ENCODE measurements at places on chromosomes 13 and 19.

DNA sequence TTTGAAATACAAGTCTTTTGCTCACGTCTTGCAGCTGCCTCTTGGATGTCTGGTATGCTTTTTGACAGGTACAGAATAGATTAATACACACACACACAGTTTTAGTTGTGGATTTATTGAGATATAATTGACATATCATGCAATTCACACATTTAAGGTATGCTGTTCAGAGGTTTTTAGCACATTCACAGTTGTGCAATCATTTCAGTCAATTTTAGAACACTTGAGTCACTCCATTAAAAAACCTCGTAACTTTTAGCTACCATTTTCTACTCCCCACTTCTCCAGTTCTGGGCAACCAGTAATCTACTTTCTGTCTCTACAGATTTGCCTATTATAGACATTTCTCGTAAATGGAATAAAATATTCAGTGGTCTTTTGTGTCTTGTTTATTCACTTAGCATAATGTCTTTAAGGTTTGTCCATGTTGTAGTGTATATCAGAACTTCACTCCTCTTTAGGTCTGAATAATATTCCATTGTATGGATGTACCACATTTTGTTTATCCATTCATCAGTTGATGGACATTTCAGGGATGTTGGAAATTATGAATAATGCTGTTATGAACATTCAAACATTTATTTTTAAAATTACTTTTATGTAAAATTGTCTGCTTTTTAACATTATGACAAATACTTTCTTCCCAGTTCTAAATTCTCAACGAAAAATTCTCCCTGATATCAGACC, 2.5 kb upstream of the ZMYM2 start:
- DNase-seq, result no peak

- no peak for DNase-seq
These were observed 115.4 kb upstream of the TMTC4 start for GRCh38 chr13:100789968-100790367.

GRCh38 chr13:48492096-48492440, 40.8 kb downstream of the RCBTB2 start:
- no peak for DNase-seq

DNA sequence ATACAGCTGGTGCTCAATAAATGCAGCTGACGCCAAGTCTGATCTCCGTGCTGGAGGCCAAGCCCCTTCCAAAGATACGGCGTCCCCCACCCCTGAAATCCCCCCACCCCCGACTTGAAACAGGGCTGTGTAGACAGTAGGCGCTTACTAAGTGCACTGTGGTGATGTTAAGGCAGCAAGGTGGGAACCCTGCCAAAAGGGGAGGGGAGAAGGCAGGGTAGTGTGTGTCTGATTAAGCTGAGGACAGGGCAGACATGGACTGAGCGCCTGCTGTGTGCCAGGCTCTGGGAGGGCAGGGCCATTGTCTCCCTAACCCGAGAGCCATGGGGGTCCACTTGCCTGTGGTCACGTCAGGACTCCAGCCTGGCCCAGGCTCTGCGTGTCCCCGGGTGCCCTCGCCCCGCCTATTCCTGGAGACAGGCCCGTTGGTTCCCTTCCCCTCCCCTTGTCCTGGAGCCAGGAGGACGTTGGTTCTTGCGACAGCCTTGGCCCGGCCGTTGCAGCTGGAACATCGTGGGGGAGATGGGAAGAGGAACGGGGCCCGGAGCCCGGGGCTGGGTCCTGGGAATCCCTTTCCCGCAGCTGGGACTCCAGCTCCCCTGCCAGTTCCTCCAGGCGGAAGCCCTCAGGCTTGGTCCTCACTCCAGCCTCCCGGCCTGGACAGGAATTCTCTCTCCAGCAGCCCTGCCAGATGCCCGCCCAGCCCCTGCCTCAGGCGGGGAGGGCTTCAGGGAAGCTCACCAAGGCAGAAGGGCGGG, 1.7 kb upstream of the ELANE start:
- no peak for DNase-seq

DNA sequence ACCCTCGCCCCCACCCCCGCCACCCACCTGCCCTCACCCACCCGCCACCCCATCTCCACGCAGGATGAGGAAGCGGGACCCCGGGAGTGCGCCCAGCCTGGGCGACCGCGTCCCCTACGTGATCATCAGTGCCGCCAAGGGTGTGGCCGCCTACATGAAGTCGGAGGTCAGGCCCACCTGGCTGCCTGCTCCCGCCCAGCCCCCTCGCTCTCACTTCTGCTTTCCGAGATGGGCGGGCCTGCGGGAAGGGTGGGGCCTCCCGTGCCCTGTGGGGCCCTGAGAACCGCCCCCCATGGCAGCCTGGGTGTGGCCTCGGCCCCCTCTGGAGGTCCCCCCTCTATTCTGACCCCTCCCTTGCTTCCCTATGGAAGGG, 3.1 kb upstream of the SPIB start:
- DNase-seq, result no peak

- no peak for DNase-seq
These were observed 110.2 kb upstream of the SPATA13 start for GRCh38 chr13:24050292-24050711.

DNA sequence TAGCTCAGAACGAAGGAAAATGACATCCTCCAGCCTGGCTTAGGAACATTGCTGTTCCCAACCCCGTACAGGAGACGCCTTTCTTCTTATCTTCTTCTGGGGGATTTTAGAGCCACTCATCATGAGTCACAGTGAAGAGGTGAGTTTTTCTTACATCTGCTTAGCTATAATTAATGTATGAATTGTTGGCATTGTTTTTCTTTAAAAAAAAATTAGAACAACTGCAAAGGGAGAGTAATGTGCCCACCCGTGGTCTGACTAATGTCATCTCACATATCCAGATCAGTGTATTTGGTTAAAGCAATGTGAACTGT, 310.6 kb upstream of the TSHZ3 start:
- DNase-seq, result no peak

- no peak for DNase-seq
These were observed 6.8 kb downstream of the ADPRHL1 start for GRCh38 chr13:113446488-113446854.

- DNase-seq, result no peak
These were observed 13.3 kb downstream of the ZNF699 start for GRCh38 chr19:9296336-9296735.

DNA sequence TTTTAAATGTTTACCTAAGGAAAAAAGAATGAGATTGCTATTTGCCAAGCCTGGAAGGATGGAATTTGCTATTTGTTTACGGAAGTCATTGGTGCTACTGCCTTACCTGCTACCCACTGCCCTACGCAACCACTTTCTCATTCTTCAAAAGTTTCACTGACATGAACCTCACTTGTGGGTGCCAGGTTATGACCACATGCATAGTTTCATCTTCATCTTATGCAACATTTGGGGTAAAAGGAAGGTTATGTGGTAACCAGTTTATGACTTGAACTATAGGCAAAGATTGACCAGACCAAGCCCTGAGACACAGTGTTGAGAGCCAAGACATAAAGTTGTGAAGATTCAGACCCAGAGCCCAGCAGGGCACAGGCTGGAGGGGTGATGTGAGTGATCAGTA, 142.5 kb downstream of the LACC1 start:
- DNase-seq, result no peak

GRCh38 chr19:6732803-6733337, 4.5 kb downstream of the GPR108 start:
- DNase-seq, result no peak

GRCh38 chr13:50106559-50106958, 91.3 kb downstream of the KCNRG start:
- DNase-seq, result no peak

GRCh38 chr13:106187501-106188095, 347.9 kb downstream of the EFNB2 start:
- no peak for DNase-seq

DNA sequence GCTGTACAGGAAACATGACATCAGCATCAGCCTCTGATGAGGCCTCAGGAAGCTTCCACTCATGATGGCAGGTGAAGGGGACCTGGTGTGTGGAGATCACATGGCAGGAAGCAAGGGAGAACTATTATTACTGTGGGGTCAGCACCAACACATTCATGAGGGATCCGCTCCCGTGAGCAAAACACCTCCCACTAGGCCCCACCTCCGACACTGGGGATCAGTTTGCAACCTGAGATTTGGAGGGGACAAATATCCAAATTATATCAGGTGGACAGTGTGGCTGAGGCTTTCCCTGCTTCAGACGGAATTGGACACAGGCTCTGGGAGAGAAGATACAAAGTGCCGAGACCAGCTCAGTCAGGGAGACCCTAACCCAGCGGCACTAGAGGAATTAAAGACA, 5.7 kb upstream of the ZNF792 start:
- no peak for DNase-seq

DNA sequence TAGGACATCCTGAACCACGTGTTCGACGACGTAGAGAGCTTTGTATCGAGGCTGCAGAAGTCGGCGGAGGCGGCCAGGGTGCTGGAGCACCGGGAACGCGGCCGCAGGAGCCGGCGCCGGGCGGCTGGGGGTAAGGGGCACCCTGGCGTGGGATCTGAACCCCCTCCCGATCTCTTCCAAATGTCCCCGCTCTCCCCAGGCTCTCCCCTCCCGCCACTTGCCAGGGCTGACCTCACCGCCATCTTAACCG, 6.0 kb downstream of the EPS8L1 start:
- no peak for DNase-seq

DNA sequence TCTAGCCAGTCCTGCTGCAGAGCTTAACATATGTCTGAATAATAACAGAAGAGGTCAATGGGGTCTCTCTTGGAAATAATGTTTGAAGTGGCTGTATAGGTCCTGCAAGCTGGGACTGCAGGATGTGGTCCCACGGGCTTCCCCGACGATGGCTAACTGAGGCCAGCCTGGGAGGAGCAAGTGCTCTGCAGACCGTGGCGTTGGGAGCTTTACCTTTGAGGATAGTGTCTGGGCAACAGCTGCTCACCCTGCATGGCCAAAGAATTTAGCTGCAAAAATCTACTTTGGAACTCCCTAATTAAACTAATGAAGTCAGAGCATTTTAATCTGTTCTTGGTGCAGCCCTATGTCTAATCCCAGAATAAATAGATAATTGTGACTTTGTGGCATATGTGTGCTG, 18.2 kb upstream of the AMER2 start:
- DNase-seq, result no peak

GRCh38 chr19:33998739-33999345, 173.5 kb upstream of the LSM14A start:
- DNase-seq, result no peak

- DNase-seq, result no peak
These were observed 721.0 kb downstream of the PCDH9 start for GRCh38 chr13:66509175-66509574.

- DNase-seq, result no peak
These were observed 48.7 kb downstream of the CCNE1 start for GRCh38 chr19:29860492-29860891.

GRCh38 chr13:72959643-72960042, 99.2 kb upstream of the KLF5 start:
- no peak for DNase-seq

- DNase-seq, result no peak
These were observed 17.8 kb downstream of the KCTD12 start for GRCh38 chr13:76868371-76868770.

DNA sequence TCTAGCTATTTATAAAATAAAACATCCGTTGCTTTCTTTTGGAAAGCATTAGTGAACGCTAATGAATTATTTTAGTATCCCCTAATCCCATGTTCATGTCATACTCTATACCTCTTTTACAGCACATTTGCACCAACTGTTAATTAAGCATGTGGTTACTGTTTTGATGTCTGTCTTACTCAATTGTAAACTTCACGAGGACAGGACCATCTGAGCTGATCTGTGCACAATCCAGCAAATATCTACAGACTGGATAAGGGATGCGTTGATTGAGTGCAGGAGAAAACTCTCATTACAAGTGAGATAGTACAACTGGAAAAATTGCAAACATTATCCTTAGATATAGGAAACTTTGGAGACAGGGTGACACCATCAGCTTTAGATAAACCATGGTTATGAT, 201.1 kb downstream of the PCDH20 start:
- DNase-seq, result no peak

DNA sequence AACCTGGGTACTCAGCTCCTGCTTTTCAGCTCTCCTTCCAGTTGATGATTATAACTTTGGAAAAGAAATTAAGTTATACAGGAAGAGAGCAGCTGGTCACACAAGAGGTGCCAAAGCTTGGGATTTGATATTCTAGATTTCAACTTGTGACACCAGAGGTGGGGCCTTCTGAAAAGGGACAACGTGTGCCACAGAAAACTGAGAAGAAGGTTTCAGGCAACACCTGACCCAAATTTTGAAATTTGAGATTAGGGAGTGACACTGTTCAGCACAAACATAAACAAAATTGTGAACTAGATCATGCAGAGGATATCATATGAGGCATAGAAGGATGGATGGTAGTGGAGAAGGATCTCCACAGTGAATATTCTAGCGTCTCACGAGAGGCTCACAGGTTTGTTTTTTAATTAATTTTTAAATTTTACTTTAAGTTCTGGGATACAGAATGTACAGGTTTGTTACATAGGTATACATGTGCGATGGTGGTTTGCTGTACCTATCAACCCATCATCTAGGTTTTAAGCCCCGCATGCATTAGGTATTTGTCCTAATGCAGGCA, 379.7 kb downstream of the ENOX1 start:
- no peak for DNase-seq

- no peak for DNase-seq
These were observed 7.2 kb upstream of the CEACAM8 start for GRCh38 chr19:42601811-42602443.

GRCh38 chr13:46492946-46493345, 60.0 kb upstream of the LRCH1 start:
- no peak for DNase-seq

DNA sequence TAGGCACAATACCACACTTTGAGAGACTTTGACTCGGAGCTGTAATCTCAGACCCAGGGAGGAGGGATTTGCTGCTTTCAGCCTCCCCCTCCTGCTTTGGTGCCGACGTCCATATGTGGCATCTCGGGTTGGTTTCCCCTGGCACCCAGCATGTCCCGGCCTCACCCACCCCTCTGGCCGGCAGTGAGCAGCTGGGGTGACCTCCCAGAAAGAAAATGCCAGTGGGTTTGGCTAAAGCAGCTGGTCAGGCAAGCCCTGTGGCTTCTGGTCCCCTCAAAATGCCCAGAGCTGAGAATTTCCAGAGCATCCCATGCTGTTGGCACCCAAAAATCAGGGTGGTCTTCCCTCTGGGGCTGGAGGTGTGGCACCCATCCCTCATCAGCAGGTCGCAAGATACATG, 34.1 kb downstream of the INSR start:
- no peak for DNase-seq

DNA sequence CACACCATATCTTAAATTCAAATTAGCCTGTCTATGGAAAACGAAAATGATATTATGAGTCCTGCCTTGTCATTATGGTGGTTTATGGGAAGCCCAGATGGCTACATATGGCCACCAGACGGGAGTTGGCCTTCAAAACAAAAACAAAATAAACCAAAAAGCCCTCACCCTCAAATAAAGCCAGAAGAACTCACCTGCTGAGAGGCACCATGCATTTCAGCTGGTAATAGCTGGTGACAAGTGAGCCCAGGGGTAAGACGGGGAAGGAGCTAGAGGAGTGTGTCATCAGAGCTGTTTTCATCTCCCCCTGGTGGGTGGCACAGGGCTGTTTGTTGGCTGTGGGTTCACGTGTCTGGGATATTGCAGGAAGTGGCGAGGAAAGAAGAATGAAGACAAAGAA, 152.9 kb downstream of the EFNB2 start:
- DNase-seq, result no peak

Data from stimulated activated CD4-positive, alpha-beta T cell treated with anti-CD3 and anti-CD28 coated beads, Interleukin-4, amount 100 ng/mL, for 48 hours (primary cell).